Psoas muscle (tissue), 8 donors: ENCODE measurements at places on chromosomes 5 and 9.

GRCh38 chr5:173454361-173454735, 126.1 kb upstream of the STC2 start:
- no peaks in the 10 kb centered on the region for H3K36me3 ChIP-seq
- H3K4me1 ChIP-seq: peaks cover 70% of the 10 kb centered on the region
- no peak for DNase-seq
- peak overlapping the region; percentile 96 for H3K27ac ChIP-seq
- no peaks in the 10 kb centered on the region for H3K27me3 ChIP-seq

DNA sequence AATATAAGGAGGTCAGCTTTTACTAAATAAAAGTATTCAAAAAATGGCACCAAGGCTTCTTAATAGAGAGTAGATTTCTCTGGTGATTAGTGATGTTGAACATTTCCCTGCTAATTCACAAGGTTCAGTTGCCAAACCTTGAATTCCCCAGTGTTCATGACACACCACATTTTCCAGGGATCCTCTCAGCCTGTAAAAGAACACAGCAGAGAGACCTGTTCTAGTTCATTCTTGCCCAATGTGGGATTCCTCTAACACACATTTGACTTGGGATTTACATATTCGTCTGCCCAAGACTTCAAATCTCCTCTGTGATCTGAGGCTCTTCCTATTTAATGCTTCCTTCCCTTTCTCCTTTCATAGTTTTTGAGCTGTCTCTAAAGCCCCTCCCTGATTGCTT, 273.2 kb upstream of the CDH9 start:
- no peaks in the 10 kb centered on the region for H3K36me3 ChIP-seq
- H3K4me3 ChIP-seq: no peak overlapping the region
- H3K4me1 ChIP-seq: no peaks in the 10 kb centered on the region
- no peak for DNase-seq

GRCh38 chr5:147017191-147017590, 138.6 kb upstream of the PPP2R2B start:
- H3K27me3 ChIP-seq: no peaks in the 10 kb centered on the region
- no peaks in the 10 kb centered on the region for H3K4me1 ChIP-seq
- DNase-seq: no peak
- no peak overlapping the region for H3K27ac ChIP-seq
- H3K4me3 ChIP-seq: no peak overlapping the region

DNA sequence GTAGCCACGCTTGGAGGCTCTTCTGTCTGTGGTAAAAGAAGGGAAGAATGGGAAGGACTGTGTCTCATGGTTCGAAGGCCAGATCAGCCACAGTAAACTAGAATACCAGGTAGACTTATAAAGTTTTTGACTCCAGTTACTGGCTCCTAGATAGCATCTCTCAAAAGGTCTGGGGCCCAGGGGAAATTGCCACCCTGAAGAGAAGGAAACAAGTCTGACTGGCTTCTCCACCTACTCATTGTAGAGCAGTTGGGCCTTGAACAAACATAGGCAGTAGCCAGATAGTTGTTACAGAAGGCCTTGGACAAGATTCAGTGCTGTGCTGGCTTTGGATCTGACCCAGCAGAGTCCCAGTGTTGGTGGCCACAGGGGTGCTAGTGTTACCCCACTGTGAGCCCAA, 890.4 kb downstream of the EFNA5 start:
- no peak overlapping the region for H3K27ac ChIP-seq
- H3K36me3 ChIP-seq: no peaks in the 10 kb centered on the region
- H3K4me1 ChIP-seq: no peaks in the 10 kb centered on the region
- no peaks in the 10 kb centered on the region for H3K27me3 ChIP-seq
- H3K4me3 ChIP-seq: no peak overlapping the region
- DNase-seq: no peak

DNA sequence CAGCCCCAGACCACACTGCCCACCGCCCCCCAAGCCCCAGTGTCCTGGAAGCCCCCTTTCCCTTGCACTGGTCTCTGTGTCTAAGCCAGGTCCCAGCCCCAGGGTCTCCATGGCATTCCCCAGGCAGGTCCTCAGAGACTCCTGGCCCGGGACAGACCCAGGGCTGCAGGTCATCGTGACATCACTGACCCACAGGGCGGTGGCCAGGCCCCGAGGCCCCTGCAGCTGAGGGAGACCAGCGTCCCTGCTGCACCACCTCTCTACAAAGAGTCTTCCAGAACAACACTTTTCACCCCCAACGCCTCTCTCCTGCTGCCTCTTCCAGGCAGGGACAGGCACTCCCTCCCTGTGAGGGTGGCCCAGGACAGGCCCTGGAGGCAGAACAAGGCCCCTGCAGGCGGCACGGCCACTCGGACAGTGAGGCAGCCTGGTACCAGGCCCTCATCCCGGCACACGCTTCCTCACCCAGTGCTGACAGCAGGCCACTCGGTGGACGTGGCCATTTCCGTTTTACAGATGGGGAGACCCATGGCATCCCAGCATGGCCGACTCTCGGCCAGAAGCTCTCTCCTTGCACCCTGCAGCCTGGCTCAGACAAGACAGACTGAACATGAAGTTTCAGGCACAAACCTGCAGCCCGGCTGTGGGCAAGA, 136.4 kb downstream of the ADAMTS2 start:
- no peak overlapping the region for H3K27ac ChIP-seq
- H3K27me3 ChIP-seq: no peaks in the 10 kb centered on the region
- H3K36me3 ChIP-seq: no peaks in the 10 kb centered on the region

DNA sequence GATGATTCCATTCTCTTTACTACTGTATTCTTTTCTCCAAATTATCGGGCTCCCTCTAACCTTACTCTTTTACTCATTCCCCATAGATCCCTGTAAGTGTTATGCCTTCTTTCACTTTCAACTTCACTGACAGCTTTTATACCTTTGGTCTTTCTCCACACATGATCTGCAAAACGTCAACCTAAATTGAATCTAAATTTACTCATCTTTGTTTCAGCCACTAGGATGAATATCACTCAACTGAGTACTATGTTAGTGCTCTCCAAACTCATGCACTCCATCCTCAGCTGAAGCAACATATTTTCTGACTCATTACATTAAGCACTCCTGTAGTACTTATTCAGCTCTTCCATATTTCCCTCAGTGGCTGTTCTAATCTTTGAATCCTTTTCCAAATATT, 133.4 kb downstream of the ADAMTS19 start:
- no peaks in the 10 kb centered on the region for H3K36me3 ChIP-seq
- no peak overlapping the region for H3K4me3 ChIP-seq
- DNase-seq: no peak
- H3K27ac ChIP-seq: no peak overlapping the region
- no peaks in the 10 kb centered on the region for H3K27me3 ChIP-seq

DNA sequence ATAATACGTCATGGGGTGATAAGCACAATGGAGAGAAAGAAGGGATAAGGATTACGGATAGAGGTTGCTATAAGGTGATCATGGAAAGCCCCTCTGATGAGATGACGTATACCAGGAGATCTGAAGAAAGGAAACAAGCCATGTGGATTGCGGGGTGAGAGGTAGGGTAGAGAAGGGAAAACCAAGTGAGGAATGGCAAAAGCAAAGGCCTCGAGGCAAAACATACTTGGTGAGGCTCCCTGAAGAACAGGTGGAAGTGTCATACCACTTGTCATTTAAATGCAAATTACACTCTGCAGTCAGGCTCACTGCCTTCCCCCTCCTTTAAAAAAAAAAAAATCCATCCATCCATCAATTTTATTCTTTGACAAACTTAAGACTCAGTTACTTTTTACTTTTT, 420.8 kb downstream of the RAB3C start:
- H3K36me3 ChIP-seq: no peaks in the 10 kb centered on the region
- H3K27me3 ChIP-seq: no peaks in the 10 kb centered on the region
- no peak for DNase-seq
- peak overlapping the region; percentile 76 for H3K27ac ChIP-seq

- H3K27ac ChIP-seq: peak overlapping the region; percentile 23
- H3K27me3 ChIP-seq: no peaks in the 10 kb centered on the region
- H3K36me3 ChIP-seq: no peaks in the 10 kb centered on the region
- no peak overlapping the region for H3K4me3 ChIP-seq
- peaks cover 64% of the 10 kb centered on the region for H3K4me1 ChIP-seq
Observed at GRCh38 chr5:143336485-143336884, 67.0 kb downstream of the NR3C1 start.

DNA sequence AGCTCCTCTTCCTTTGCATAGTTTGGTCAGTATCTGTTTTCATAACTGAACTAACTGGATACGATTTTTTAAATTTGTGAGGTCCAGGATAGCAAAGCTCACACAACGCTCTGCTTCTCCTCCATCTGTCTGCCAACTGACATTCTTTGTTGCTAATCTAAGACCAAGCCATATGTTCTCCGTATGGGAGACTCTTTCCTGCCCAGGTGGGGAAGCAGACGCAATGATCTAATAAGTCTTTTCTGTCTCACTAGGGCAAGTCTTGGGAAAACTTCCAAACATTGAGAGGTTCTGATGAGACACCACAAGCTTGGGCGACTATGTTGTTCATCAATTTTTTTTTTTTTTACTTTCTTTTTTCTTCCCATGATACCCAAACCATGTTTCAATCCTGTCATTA, 558.5 kb downstream of the EFNA5 start:
- no peaks in the 10 kb centered on the region for H3K4me1 ChIP-seq
- no peaks in the 10 kb centered on the region for H3K27me3 ChIP-seq
- no peak overlapping the region for H3K4me3 ChIP-seq

- no peaks in the 10 kb centered on the region for H3K36me3 ChIP-seq
- H3K4me3 ChIP-seq: no peak overlapping the region
- DNase-seq: no peak
- H3K27ac ChIP-seq: no peak overlapping the region
Observed at GRCh38 chr5:139494256-139494655, 11.7 kb upstream of the STING1 start.

GRCh38 chr5:58505971-58506640, 14.9 kb downstream of the GAPT start:
- no peaks in the 10 kb centered on the region for H3K4me1 ChIP-seq
- no peak overlapping the region for H3K27ac ChIP-seq
- H3K4me3 ChIP-seq: no peak overlapping the region

DNA sequence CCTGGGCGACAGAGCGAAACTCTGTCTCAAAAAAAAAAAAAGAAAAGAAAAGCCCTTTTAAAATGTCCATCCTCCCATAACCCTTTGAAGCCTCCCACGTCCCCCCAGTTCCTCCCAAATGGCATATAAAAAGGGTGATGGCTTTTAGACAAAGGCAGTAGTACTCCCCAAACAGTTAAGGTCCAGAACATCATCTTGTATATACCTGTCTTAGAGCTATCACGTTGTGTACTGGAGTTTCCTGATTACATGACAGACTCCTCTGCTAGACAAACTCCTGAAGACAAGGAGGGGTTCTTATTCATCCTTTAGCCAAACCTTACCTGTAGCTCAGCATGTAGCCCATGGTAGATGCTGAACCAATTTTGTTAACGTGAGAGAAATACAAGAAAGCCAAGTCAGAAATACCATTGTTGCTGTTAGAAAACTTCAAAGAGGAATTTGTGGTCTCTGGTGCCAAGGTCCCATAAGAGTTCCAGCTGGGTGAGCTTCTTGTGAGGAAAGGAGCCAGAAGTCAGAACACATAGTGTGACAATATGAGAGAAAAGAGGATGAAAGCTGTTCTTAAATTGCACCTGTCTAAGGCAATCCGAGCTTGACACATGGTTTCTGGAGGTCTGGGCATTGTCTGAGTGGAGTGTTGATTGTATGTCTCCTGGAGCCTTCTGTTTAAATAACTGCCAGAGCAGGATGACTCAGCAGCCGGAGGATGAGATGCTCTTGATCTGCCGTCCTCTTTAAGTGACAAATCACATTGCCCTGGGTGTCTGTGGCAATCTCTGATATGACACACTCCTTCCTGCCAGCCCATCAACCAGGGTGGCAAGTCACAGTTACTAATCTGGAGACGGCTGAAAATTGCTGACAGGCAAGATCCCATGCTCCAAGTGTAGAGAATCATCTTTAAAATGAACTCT, 69.1 kb downstream of the ARRDC3 start:
- peaks cover 34% of the 10 kb centered on the region for H3K4me1 ChIP-seq
- H3K27me3 ChIP-seq: no peaks in the 10 kb centered on the region
- H3K27ac ChIP-seq: peak overlapping the region; percentile 97
- H3K4me3 ChIP-seq: peak overlapping the region; percentile 59
- H3K36me3 ChIP-seq: no peaks in the 10 kb centered on the region

GRCh38 chr5:132054697-132055440, 5.6 kb upstream of the IL3 start:
- H3K4me1 ChIP-seq: no peaks in the 10 kb centered on the region
- DNase-seq: no peak
- H3K27ac ChIP-seq: no peak overlapping the region
- no peaks in the 10 kb centered on the region for H3K27me3 ChIP-seq
- no peaks in the 10 kb centered on the region for H3K36me3 ChIP-seq

DNA sequence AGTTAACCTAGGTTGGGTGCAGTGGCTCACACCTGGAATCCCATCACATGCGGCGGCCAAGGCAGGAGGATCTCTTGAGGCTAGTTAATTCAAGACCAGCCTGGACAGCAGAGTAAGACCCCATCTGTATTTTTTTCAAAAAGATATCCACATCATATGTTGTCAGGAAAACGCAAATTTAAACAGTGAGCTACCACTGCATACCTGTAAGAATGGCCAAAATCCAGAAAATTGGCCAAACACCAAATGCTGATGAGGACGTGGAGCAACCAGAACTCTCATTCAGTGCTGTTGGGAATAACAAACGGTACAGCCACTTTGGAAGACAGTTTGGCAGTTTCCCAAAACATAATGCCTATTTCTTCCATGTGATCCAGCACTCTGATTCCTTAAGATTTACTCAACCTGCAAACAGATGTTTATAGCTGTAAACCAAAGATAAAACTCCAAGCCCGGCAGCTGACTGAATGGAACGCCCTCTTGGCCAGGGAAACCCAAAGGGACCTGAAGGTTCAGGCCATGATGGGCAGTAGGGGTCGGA, 12.4 kb downstream of the CEL start:
- no peaks in the 10 kb centered on the region for H3K36me3 ChIP-seq
- no peak overlapping the region for H3K27ac ChIP-seq
- no peaks in the 10 kb centered on the region for H3K4me1 ChIP-seq
- DNase-seq: no peak
- H3K27me3 ChIP-seq: no peaks in the 10 kb centered on the region
- no peak overlapping the region for H3K4me3 ChIP-seq

DNA sequence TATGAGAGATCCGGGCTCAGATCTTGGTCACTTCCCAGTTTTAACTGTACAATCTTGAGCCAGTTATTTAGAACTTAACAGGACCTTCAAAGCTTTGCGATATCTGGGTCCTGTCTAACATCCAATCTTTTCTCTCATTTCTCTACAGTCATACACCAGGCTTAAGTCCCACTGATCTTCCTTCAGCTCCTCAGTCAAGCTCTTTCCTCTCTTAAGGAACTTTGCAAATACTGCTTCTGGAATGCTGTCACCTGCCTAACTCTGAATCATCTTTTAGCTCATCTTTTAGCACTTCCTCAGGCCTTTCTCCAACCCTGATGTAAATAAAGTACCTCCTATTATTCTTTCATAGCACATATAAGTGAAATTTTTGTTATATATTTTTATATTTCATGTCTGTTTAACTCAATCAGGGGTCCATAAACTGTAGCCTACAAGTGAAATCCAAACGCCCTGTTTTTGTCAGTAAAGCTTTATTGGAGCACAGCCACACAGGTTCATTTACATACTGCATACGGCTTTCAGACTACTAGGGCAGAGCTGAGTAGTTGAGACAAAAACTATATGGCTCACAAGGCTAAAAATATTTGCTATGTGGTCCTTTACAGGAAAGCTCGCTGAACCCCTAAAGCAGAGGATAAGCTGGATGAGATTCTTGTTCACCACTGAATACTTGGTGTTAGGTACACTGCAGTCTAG, 63.5 kb downstream of the MEF2C start:
- H3K27me3 ChIP-seq: no peaks in the 10 kb centered on the region
- H3K27ac ChIP-seq: peak overlapping the region; percentile 72
- DNase-seq: no peak
- peaks cover 23% of the 10 kb centered on the region for H3K36me3 ChIP-seq
